ENCODE measurements at places on chromosomes 6 and 20. TPM values are rescaled to one million over a fixed set of nuclear protein-coding genes. Genes with fewer than 3 reads are reported as not detected.

KIF25 gene
- not detected for total RNA-seq

CDKN1A gene
- total RNA-seq, result 141 TPM

TAGAP gene
- not detected for total RNA-seq

PSMB8 gene
- total RNA-seq, result 69.2 TPM

SPEF1 gene
- 0.09 TPM for total RNA-seq

OGFR gene
- 33.5 TPM for total RNA-seq

ASIP gene
- total RNA-seq, result not detected

STK4 gene
- total RNA-seq, result 17.4 TPM

HLA-DRB1 gene
- 0.09 TPM for total RNA-seq

PAK5 gene
- total RNA-seq, result not detected

PPIL6 gene
- 0.85 TPM for total RNA-seq

MEI4 gene
- total RNA-seq, result under 0.01 TPM

ATP6V1G2 gene
- 0.36 TPM for total RNA-seq

ASCC3 gene
- 99.2 TPM for total RNA-seq

MOXD1 gene
- total RNA-seq, result not detected

FAXC gene
- 0.56 TPM for total RNA-seq

CRYBG1 gene
- total RNA-seq, result 15.9 TPM

IL17F gene
- not detected for total RNA-seq

ABCC10 gene
- total RNA-seq, result 22.5 TPM

ZBTB12 gene
- 4.2 TPM for total RNA-seq

KCNG1 gene
- total RNA-seq, result 8.6 TPM

LINC00237 gene
- not detected for total RNA-seq

SIRPD gene
- total RNA-seq, result 0.09 TPM

PHF1 gene
- total RNA-seq, result 7.6 TPM

ENPP5 gene
- total RNA-seq, result not detected
